ENCODE measurements at places on chromosomes 12 and 14.

- peak; percentile 68 for DNase-seq
Observed at GRCh38 chr12:8773461-8773860, 49.0 kb upstream of the A2ML1 start.

DNA sequence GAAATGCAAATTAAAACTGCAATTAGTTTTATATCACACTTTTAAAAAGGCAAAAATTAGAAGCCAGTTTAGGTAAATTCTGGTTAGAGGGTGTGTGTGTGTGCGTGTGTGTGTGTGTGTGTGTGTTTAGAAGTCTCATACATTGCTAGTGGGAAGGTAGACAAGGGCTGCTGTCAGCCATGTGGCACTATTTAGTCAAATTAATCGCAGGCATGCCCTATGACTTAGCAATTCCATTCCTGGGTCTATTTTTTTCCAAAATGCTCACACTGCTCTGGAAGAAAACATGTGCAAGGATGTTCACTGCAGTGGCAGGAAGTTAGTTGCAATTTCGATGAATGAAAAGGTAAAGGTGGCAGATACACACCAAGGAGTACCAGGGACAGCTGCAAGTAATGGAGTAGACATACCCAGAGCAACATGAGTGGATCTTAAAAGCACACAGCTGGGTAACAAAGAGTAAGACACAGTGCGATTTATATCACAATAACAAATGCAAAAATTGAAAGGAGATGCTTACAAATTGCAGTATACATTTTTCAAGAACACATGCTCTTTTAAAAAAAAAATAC lies 11.6 kb downstream of the CAPZA3 start:
- no peak for DNase-seq

GRCh38 chr12:6603095-6603567 lies 4.0 kb downstream of the CHD4 start:
- DNase-seq = peak; percentile 73

DNA sequence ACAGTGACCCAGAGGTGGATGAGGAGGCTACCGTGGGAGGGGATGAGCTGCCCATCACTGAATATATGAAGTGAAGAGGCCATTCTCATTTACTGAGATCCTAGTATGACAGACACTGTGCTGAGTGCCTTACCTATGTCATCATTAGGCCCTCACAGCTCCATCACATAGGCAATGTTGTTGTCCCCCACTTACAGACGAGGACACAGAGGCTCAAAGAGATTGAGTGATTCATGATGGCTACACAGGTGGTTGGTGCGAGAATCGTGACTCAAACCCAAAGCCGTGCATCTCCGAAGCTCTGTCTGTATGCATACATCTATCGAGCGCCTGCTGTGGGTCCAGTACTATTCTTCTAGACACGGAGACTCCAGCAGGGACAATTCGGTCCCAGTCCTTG lies 5.9 kb upstream of the CCDC197 start:
- DNase-seq = no peak

- DNase-seq = no peak
Observed at GRCh38 chr12:57637364-57637763, 4.4 kb upstream of the B4GALNT1 start.

Data from heart left ventricle (tissue), 16 donors.